ENCODE measurements at places on chromosomes 6 and 20. TPM values are rescaled to one million over a fixed set of nuclear protein-coding genes. Genes with fewer than 3 reads are reported as not detected.

The OR2H2 gene
- total RNA-seq = not detected

The TFAP2D gene
- not detected for total RNA-seq

The WFDC5 gene
- total RNA-seq = not detected

The CCM2L gene
- 27.3 TPM for total RNA-seq

The ZNF334 gene
- 0.97 TPM for total RNA-seq

The SLC22A16 gene
- not detected for total RNA-seq

The DEFB132 gene
- total RNA-seq = not detected

The COX4I2 gene
- not detected for total RNA-seq

The SMIM26 gene
- 34.0 TPM for total RNA-seq

The FAM209A gene
- not detected for total RNA-seq

The ULBP2 gene
- total RNA-seq = 4.7 TPM

The C20orf173 gene
- not detected for total RNA-seq

The ENPP1 gene
- 0.31 TPM for total RNA-seq

The FAM184A gene
- total RNA-seq = 0.38 TPM

The NFKBIL1 gene
- total RNA-seq = 27.2 TPM

The HLA-DMB gene
- 1.0 TPM for total RNA-seq

The PSORS1C2 gene
- total RNA-seq = not detected

The TRAPPC3L gene
- total RNA-seq = under 0.01 TPM

The PPP1R16B gene
- 184 TPM for total RNA-seq

The OXT gene
- total RNA-seq = not detected

The OR2H1 gene
- total RNA-seq = not detected

The ADGRF5 gene
- 276 TPM for total RNA-seq

The RAD21L1 gene
- total RNA-seq = not detected

The DBNDD2 gene
- total RNA-seq = 6.1 TPM

Measured in bladder microvascular endothelial cell (primary cell).